Activated CD8-positive, alpha-beta memory T cell treated with anti-CD3 and anti-CD28 coated beads for 1 hour (primary cell): ENCODE measurements at places on chromosomes 1 and 21.

DNA sequence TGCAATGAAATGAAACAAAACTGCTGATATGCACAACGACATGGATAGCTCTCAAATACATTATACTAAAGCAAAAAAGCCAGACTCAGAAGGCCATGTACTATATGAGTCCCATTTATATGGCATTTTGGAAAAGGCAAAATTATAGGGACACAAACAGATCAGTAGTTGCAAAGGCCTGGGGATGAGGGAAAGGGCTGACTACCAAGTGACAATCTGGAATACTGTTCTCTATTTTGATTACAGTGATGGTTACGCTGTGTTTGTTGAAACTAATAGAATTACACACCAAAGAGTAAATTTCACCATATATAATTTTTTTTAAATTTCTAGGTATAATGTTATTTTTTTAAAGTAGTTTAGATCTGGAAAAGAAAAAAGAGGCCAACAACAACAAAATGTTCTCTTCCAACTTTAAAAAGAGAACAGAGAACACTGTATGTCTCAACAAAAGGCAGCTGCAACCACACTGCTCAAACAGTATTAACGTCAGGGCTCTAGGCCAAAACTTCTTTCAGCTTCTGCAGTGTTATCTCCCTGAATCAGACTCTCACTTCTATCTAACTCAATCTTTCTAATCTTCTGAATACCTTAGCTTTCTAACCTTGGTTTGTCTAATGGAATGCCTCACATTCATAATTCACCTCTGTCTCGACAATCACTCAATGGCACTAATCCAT is 75.8 kb downstream of the FOXJ3 start:
- no peak for DNase-seq

DNA sequence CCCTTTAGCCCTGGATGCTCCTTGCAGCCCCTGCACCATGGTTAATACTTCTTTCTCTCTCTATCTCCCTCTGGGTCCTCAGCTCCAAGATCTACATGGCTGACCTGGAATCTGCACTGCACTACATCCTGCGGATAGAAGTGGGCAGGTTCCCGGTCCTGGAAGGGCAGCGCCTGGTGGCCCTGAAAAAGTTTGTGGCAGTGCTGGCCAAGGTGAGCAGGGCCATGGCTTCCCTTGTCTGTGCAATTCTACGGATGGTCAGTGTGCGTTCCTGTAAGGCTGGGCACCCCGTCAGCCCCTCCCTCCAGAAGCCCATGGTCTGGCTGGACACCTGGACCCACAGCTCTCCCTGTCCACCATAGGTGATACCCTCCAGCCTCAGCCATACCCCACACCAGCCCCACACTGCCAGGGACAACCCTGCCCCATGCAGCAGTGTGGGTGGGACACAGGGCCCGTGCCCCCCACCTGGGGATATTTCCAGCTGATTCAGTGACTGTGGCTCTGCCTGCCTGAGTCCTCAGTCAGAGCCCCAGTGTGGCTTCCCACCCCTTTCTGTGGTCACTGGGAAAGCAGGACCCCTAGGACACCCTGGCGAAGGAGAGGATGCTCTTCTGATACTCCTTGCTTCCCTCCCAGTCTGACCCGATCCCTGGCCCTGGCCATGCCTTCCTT is 31.4 kb downstream of the QSOX1 start:
- no peak for DNase-seq

DNA sequence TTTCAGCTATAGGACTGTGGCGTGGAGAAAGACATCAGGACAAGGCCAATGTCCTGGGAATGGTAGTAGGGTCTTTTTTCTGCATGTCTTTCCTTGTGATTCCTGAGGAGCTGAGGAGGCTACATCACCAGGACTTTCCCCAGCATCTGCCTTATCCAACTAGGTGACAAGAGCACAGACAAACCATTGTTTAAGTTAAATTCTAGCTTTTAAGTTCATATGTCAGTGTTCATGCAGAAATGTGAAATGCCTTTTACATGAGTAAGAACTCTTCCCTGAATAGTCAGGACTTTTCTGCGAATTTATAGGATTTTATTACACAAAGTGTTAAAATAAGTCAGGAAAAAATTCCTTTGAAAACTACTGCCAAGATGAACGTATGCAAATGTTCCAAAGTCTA is 154.2 kb downstream of the PTGER3 start:
- DNase-seq = no peak

DNA sequence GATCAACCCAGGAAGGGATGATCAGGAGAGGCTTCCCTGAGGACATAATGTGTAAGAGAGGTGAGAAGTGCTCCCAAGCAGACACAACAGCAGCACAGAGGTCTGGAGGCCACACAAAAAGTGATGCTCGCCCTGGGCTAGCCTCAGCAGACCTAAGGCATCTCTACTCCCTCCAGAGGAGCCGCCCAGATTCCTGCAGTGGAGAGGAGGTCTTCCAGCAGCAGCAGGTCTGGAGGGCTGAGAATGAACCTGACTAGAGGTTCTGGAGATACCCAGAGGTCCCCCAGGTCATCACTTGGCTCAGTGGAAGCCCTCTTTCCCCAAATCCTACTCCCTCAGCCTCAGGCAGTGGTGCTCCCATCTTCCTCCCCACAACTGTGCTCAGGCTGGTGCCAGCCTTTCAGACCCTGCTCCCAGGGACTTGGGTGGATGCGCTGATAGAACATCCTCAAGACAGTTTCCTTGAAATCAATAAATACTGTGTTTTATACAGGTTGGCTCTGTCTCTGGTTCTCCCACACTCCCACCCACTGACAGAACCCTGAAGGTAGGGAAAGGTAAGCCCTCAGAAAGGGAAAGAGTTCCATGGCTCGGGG is 5.0 kb downstream of the GJB3 start:
- DNase-seq = no peak
